ENCODE measurements at places on chromosomes 11 and 22. TPM values are rescaled to one million over a fixed set of nuclear protein-coding genes. Genes with fewer than 3 reads are reported as not detected.

DNA sequence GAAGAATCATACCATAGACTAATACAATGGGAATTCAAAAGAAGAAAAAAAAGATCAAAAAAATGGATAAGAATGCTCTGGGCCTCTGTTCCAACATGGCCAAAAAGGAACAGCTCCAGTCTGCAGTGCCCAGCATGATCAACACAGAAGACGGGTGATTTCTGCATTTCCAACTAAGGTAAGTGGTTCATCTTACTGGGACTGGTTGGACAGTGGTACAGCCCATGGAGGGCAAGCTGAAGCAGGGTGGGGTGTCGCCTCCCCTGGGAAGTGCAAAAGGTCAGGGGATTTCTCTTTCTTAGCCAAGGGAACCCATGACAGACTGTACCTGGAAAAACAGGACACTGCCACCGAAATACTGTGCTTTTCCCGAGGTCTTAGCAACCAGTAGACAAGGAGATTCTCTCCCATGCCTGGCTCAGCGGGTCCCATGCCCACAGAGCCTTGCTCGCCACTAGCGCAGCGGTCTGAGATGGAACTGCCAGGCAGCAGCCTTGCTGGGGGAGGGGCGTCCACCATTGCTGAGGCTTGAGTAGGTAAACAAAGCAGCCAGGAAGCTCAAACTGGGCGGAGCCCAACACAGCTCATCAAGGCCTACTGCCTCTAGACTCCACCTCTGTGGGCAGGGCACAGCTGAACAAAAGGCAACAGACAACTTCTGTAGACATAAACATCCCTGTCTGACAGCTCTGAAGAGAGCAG is 428.4 kb downstream of the MN1 start:
- H3K36me3 ChIP-seq: no peaks in the 10 kb centered on the region
- peaks cover 10% of the 10 kb centered on the region for H3K27me3 ChIP-seq
- DNase-seq: no peak
- H3K4me1 ChIP-seq: no peaks in the 10 kb centered on the region
- no peak overlapping the region for H3K4me3 ChIP-seq

Gene CCDC117
- 16.1 TPM for total RNA-seq

GRCh38 chr11:115311949-115312348 is 192.3 kb downstream of the CADM1 start:
- peaks cover 5% of the 10 kb centered on the region for H3K27me3 ChIP-seq
- no peaks in the 10 kb centered on the region for H3K36me3 ChIP-seq
- H3K4me1 ChIP-seq: no peaks in the 10 kb centered on the region
- no peak overlapping the region for H3K4me3 ChIP-seq
- no peak overlapping the region for H3K27ac ChIP-seq
- no peak for DNase-seq

GRCh38 chr22:48309115-48309705 is 1518.5 kb downstream of the BRD1 start:
- no peaks in the 10 kb centered on the region for H3K27me3 ChIP-seq
- no peak overlapping the region for H3K27ac ChIP-seq
- H3K36me3 ChIP-seq: no peaks in the 10 kb centered on the region
- H3K4me1 ChIP-seq: no peaks in the 10 kb centered on the region

GRCh38 chr22:22085702-22086500 is 103.3 kb upstream of the TOP3B start:
- H3K4me3 ChIP-seq: no peak overlapping the region
- no peak overlapping the region for H3K27ac ChIP-seq
- H3K4me1 ChIP-seq: no peaks in the 10 kb centered on the region
- DNase-seq: no peak
- no peaks in the 10 kb centered on the region for H3K36me3 ChIP-seq
- H3K27me3 ChIP-seq: peaks cover 8% of the 10 kb centered on the region

GRCh38 chr11:36455658-36456111 is 54.4 kb downstream of the TRAF6 start:
- H3K27me3 ChIP-seq: no peaks in the 10 kb centered on the region
- H3K27ac ChIP-seq: no peak overlapping the region
- no peak overlapping the region for H3K4me3 ChIP-seq
- peaks cover 38% of the 10 kb centered on the region for H3K4me1 ChIP-seq
- H3K36me3 ChIP-seq: peaks cover 9% of the 10 kb centered on the region

Gene B3GAT3
- total RNA-seq: 47.2 TPM

Gene PIWIL4
- 1.4 TPM for total RNA-seq

GRCh38 chr11:31237819-31238760 is 131.4 kb downstream of the DCDC1 start:
- DNase-seq: no peak
- no peaks in the 10 kb centered on the region for H3K4me1 ChIP-seq
- no peaks in the 10 kb centered on the region for H3K27me3 ChIP-seq
- H3K27ac ChIP-seq: no peak overlapping the region
- no peak overlapping the region for H3K4me3 ChIP-seq

DNA sequence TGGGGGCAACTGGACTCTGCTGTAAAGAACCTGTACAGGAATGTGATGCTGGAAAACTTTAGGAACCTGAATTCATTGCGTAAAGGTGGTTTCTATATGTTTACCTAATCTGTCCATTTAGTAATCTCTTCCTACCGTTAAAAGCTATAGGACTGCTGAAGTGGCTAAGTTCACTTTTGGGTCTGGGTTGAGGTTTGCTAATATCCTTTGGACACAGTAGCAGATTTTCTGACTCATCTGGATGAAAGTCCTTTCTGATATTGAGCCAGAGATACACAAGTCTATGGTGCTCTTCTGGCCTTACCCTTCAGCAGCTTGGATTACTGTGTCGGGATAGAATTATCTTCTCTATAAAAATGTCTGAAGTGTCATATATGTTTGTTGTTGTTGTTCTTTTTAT is 16.9 kb downstream of the ZNF215 start:
- no peak overlapping the region for H3K27ac ChIP-seq
- DNase-seq: no peak
- H3K4me1 ChIP-seq: no peaks in the 10 kb centered on the region
- H3K27me3 ChIP-seq: no peaks in the 10 kb centered on the region
- H3K4me3 ChIP-seq: no peak overlapping the region
- H3K36me3 ChIP-seq: no peaks in the 10 kb centered on the region

Gene SYT13
- total RNA-seq: not detected

Gene TUBA8
- 0.47 TPM for total RNA-seq

GRCh38 chr11:117444256-117444655 is 116.6 kb downstream of the CEP164 start:
- peaks cover 7% of the 10 kb centered on the region for H3K27me3 ChIP-seq
- no peak for DNase-seq
- H3K36me3 ChIP-seq: no peaks in the 10 kb centered on the region
- no peak overlapping the region for H3K4me3 ChIP-seq
- H3K27ac ChIP-seq: no peak overlapping the region

Gene RAB36
- total RNA-seq: 0.77 TPM

- no peaks in the 10 kb centered on the region for H3K36me3 ChIP-seq
- no peak overlapping the region for H3K4me3 ChIP-seq
- no peak for DNase-seq
- H3K4me1 ChIP-seq: no peaks in the 10 kb centered on the region
These were observed 26.6 kb upstream of the OSBPL5 start for GRCh38 chr11:3191586-3192324.

Gene ABTB2
- 1.0 TPM for total RNA-seq

- H3K4me1 ChIP-seq: peaks cover 25% of the 10 kb centered on the region
- DNase-seq: no peak
- H3K27me3 ChIP-seq: no peaks in the 10 kb centered on the region
- no peak overlapping the region for H3K4me3 ChIP-seq
These were observed 14.9 kb downstream of the USP47 start for GRCh38 chr11:11856638-11857037.

GRCh38 chr22:25741692-25742626 is at the start of gene MYO18B:
MYO18B (plus strand) TSS chr22:25742188; CDS start chr22:25761093, 18,905 bp downstream.
- no peaks in the 10 kb centered on the region for H3K36me3 ChIP-seq
- DNase-seq: no peak
- peaks cover 3% of the 10 kb centered on the region for H3K27me3 ChIP-seq
- no peak within 1 kb of the TSS for H3K4me3 ChIP-seq
- H3K27ac ChIP-seq: no peak within 1 kb of the TSS
- H3K4me1 ChIP-seq: peaks cover 5% of the 10 kb centered on the region

DNA sequence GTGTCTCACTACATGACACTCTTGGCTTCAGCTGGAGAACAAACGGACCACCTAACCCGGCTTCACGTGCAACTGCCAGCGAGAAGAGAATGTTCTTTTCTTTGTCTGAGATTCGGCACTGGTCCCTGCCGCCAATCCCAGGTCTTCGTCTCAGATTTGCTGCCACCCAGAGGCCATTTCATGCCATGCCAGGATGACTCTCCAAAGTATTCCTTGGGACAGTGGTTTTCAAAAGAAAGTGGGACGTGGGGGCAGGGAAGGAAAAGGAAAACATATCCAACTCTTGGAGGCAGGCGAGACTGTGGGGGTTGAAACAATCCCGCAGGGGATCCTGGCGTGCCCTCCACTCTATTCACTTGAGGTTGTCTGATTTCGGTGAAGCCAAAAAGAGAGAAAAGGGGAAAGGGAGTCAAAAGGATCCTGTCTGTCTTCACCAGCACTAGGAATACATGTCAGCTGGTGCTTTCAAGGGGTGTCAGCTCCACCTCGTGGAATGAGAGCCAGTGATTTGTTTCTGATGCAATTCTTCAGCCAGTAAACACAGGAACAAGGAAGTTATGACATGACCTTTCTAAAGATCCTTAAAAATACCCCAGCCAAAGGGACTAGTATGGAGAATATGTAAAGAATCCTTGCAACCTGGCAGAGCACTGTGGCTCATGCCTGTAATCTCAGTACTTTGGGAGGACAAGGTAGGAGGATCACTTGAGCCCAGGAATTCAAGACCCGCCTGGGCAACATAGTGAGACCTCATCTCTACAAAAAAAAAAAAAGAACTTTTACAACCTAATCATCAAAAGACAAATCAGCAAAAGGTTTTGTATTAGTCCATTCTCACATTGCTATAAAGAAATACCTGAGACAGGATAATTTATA is 41.0 kb upstream of the APLNR start:
- no peak overlapping the region for H3K4me3 ChIP-seq
- no peaks in the 10 kb centered on the region for H3K36me3 ChIP-seq
- DNase-seq: peak; percentile 22
- no peak overlapping the region for H3K27ac ChIP-seq
- no peaks in the 10 kb centered on the region for H3K4me1 ChIP-seq

Gene KRTAP5-8
- total RNA-seq: not detected

DNA sequence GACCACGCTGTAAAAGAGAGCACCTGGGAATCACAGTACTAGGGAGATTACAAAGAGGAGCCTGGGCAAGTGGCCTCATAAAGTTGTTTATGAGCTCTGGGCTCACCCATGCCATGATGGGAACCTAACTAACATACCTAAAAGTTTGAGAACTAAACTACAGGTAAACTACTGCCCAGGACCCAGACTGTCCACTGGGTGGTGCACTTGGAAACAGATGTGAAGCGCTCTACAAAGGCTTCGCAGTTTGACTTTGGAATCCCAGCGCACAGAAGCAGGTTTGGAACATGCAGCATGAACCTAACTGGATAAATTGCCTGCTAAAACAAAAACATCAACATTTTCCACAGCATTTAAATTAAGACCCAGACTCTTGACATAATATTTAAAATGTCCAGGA is 418.6 kb downstream of the FAM181B start:
- H3K4me1 ChIP-seq: no peaks in the 10 kb centered on the region
- no peaks in the 10 kb centered on the region for H3K27me3 ChIP-seq

Gene SLC22A6
- not detected for total RNA-seq

DNA sequence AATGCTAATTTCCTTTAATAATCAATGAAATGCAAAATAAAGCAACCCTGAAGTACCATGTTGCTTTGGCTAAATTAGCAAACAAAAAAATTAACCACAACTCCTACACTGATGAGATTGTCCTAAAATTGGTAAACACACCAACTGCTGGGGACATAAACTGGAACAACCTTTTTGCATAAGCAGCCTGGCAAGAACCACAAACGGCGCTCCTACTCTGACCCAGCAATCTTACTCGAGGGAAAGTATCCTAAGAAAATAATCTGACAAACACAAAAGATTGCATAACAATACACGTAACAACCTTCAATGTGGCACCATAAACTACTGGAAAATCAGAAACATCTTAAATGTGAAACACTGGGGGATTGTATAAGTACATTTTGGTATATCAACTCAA is 189.8 kb upstream of the PITPNB start:
- no peaks in the 10 kb centered on the region for H3K27me3 ChIP-seq
- H3K36me3 ChIP-seq: no peaks in the 10 kb centered on the region
- DNase-seq: no peak
- no peaks in the 10 kb centered on the region for H3K4me1 ChIP-seq

GRCh38 chr11:35487532-35488078 is 37.8 kb downstream of the PAMR1 start:
- no peak overlapping the region for H3K27ac ChIP-seq
- H3K27me3 ChIP-seq: peaks cover 14% of the 10 kb centered on the region
- no peak for DNase-seq
- H3K4me3 ChIP-seq: no peak overlapping the region
- no peaks in the 10 kb centered on the region for H3K36me3 ChIP-seq

DNA sequence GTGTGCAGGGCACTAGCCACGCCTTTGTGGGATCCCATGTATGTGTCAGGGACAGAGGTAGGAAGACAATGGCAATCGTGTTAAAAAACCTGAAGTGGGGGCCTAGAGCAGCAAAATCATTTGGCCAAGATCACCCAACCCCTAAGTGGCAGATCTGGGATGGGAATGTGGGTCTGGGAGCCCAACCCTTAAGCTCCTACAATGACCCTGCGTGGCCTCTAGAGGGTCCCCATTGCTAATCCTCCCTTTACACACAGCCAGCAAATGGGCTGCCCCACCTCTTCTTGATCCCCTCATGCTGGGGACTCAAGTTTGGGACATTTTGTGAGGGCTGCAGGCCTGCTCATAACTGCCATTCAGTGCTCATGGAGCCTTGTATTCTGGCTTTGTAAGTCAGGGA is 73.2 kb upstream of the SUSD2 start:
- H3K36me3 ChIP-seq: peaks cover 25% of the 10 kb centered on the region
- H3K27ac ChIP-seq: no peak overlapping the region
- H3K27me3 ChIP-seq: no peaks in the 10 kb centered on the region
- H3K4me1 ChIP-seq: peaks cover 4% of the 10 kb centered on the region
- no peak overlapping the region for H3K4me3 ChIP-seq
- DNase-seq: no peak

GRCh38 chr11:33389635-33390034 is 132.5 kb downstream of the HIPK3 start:
- no peak for DNase-seq
- H3K27me3 ChIP-seq: peaks cover 6% of the 10 kb centered on the region
- no peak overlapping the region for H3K27ac ChIP-seq
- H3K4me3 ChIP-seq: no peak overlapping the region
- no peaks in the 10 kb centered on the region for H3K4me1 ChIP-seq

Gene THOC5
- total RNA-seq: 32.9 TPM

Data from CD4-positive, alpha-beta T cell (primary cell).